ENCODE measurements at places on chromosomes 6 and 20.

- DNase-seq, result no peak
Measured at GRCh38 chr6:56334937-56335336, 87.6 kb upstream of the COL21A1 start.

DNA sequence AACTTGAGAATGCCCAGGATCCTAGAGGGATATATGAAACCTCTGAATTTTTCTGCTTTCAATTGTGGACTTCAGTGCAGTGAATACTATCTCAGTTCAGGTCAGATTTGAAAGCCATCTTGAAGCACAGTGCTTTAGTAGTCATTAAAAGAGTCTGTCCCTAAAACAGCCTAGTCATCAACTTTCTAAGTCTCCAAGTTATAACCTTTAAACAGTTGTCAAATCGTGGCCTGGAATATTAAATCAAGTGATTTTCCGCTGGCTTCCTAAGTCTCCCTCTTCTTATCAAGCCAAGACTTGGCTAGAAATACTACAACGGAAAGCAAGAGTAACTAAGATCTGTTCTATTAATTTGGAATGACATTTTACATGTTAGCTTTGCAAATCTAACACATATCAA lies 45.8 kb downstream of the SCML4 start:
- DNase-seq, result no peak

GRCh38 chr20:18058661-18059467 lies 1.1 kb upstream of the OVOL2 start:
- DNase-seq, result no peak

GRCh38 chr6:168179133-168179532 lies 100.1 kb upstream of the FRMD1 start:
- DNase-seq, result no peak

- DNase-seq, result no peak
Measured at GRCh38 chr6:113707194-113707593, 150.0 kb upstream of the MARCKS start.

- no peak for DNase-seq
Measured at GRCh38 chr6:2715737-2716136, 35.0 kb downstream of the MYLK4 start.

DNA sequence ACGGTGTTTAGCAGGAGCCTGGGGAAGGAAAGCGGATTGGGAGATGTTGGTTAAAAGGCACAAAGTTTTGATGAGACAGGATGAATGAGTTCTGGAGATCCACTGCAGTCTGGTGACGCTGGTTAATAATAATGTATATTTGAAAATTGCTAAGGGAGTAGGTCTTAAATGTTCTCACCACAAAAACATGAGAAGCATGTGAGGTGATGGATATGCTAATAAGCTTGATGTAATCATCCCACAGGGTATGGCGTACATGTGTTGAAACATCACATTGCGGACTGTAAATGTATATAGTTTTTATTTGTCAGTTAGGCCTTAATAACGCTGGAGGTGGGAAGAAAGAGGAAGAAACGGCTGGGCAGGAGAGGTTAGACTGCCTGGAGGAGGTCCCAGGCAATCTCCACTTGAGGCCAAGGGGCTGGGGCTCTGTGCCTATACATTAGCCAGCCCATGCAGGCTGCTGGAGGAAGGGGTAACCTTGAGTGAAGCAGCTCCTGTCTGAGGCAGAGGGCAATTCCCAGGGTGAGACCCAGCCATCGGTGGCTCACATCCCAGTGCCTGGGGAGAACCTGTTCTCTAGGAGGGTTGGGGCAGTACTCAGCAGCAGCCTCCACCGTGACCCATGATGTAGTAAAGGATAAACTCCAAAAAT lies 188.2 kb upstream of the QKI start:
- DNase-seq, result no peak

- DNase-seq, result no peak
Measured at GRCh38 chr6:113596387-113597230, 260.5 kb upstream of the MARCKS start.

DNA sequence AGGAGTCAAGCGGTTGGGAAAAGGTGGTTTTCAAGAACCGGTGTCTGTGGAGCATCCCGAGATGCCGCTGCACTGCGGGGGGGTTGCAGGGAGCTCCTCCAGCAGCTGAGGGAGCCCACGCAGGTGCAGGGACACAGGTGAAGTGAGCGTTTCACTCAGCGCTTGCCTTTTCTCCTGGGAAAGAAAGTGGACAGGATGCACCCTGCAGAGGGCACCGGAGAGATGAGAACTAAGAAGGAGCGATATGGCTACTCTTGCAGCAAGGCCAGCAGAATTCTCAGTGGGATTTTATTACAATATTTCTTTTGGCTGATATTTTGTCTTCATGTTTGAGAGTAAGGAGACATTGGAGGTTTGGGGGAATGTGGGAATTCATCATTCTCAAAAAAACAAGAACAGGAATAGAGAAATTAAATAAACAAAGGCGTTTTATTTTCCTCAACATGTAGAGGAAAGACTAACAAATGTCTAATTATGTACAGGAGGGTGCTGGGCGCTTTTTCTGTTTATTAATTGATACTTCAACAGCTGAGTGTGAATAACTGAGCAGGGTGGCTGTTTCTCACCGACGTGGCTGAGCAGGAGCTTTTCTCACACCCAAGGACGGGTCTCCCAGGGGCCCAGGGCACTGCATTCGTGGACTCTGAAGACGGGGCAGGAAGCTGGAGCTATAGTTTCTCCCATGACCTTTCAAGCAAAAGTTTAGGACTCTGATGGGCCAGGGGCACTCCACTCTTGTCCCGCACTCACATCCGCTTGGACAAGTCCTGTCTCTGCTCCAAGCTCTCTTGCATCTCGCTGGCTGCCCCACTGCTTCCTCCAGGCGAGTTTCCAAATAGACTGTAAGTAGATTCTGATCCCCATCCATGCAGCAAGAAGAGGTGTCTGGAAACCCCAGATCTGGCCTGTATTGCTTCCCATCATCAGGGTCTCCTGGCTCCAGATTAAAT lies 176.1 kb downstream of the SMOC2 start:
- DNase-seq, result no peak

- DNase-seq, result no peak
Measured at GRCh38 chr6:101402622-101403031, 9.1 kb downstream of the GRIK2 start.
